ENCODE measurements at places on chromosomes 11 and 22.

GRCh38 chr11:129722529-129722928, 93.1 kb upstream of the TMEM45B start:
- DNase-seq, result no peak

DNA sequence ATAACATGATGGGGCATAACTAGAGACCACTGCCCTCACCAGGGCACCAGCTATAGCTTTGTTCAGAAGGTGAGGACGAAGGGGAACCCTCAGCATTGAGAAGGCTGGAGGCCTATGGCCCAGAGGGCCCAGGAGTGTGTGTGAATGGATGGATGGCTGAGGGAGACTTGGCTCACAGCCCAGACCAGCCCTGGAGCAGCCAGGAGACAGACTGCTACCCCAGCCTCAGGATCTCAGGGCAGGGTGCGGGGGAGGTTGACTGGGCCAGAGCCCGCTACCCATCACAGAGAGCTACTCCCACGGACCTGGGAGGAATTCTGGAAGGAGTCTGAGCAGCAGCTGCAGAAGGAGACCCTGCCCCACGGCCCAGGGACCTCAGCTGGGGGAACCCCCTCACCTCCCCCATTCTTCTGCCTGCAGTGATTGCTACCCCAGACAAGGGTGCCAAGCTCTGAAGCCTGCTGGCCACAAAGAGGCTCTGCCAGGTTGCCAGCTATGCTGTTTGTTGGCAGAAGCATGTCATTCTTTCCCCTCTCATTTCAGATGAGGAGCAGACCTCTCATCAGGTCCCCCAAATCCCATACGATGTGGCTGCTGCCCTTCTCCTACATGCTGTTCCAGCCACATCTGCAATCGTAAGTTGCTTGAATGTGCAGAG, 5.4 kb upstream of the CSDC2 start:
- DNase-seq, result no peak

- no peak for DNase-seq
Measured at GRCh38 chr11:10496296-10496936, 41.4 kb downstream of the AMPD3 start.

- DNase-seq, result no peak
Measured at GRCh38 chr11:57237204-57237681, at the start of gene APLNR. Gene APLNR (minus strand): TSS chr11:57237250. CDS start chr11:57237004, 246 bp downstream.

DNA sequence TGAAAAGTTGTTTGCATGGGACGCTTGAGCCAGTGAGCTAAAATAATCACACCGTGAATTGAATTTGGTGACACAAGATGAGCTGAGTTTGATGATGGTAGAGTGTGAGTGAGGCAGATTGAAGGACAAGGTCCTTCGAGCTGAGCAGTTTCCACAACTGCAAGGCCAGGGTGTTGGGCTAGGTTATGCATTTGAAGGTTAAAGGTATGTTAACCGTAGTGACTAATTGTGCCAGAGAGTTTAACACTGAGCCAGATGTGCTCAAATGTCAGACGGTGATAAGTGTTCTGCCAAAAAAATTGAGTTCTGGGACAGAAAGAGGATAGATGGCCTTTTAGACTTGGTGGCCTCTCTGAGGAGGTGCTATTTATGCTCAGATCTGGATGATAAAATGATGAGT, 89.5 kb downstream of the FAM83F start:
- no peak for DNase-seq

GRCh38 chr11:61352038-61352437, 9.6 kb downstream of the CYB561A3 start:
- DNase-seq, result no peak

DNA sequence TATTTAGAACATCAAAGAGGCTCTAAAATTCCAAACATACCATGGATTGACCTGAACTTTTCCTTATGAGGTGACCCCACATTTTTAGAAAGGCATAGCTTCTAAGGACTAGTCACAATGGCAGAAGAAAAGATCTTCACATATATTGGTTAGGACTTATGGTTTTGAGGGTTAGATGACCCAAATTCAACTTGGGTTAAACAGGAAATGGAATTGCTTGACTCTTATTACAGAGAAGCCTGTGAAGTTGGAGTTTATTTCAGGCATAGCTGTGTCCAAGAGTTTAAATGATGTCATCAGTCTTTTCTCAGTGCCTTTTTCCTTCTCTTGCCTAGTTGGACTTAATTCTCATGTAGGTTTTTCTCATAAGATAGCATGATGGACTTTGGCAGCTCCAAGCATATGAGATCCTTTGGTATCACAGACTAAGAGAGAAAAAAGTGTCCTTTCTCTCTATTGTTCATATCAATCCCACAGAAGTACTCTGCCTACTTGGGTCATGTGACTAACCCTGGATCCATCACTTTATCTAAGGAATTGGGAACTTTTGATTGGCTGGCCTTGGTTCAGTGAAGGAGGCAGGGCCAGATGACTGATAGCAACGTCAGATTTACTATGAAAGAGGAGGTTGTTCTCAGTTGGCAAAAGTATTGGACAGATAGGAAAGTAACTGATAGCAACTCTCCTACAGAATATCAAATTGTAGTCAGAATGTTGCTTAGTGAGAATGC, 17.3 kb upstream of the RAG1 start:
- DNase-seq, result no peak

DNA sequence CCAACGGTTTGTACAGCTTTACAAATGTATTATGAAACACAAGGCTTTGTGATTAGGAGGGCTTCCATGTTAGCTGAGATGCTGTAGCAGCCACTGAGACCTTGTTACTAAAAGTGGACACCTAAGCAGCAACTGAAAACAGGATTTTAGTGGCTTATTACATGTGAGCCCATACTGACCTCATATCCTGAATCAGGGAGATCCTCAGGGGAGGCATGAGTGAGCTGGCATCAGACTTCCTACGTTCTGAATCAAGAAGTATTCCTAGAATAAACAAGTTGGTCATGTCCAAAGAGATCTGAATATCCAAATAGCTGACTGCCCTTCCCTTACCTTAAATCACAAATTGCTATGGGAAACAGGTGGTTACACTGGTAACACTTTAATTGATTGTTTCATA, 59.1 kb upstream of the SCUBE2 start:
- DNase-seq, result no peak

DNA sequence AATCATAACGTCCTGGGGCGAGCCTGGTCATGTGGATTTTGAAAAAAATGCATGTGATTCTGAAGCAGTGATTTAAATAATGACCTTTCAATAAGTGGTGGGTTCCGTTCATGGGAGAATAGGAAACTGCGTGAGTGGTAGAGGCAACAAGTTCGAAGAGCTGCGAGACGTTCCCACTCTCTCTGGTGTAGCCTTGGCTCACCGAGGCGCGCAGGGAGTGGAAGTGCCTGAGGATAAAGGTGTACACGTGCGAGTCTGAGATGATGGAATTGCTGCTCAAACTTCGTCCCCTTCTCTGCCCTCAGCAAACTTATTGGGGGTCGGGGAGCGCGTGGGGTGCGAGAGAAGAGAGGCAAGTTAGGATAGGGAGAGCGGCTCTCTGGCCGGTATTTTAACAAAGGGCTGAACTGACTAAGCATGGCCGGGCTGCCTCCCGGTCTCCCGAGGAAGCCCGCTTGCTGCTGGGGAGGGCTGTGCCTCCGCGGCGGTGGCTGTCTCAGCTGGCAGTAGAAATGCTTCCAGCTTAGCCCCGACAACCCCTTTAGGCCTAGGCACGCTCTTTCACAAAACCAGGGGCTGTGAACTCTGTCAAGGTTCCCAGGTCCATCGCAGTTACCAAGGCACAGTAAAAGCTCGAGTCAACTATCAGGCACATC, 875 bp upstream of the STT3A start:
- no peak for DNase-seq

DNA sequence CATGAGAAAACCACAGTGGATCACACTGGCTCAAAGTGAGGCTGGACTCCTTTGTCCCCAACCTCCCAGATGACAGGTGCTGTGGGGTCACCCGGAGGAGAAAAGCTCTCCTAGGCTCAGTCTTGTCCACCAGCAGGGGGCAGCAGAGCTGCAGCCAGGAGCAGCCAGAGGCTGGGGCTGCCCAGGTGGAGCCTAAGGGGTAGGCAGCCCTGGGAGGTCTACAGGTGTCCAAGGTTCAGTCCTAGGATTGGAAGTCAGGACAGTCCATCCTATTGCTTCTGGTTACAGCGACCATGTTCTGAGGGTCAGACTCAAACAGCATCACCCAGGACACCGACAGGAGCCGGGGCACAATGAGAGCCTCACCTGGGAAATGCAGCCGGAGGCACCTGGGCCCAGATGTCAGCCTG, 77.6 kb upstream of the IGLL5 start:
- DNase-seq, result peak; percentile 37

DNA sequence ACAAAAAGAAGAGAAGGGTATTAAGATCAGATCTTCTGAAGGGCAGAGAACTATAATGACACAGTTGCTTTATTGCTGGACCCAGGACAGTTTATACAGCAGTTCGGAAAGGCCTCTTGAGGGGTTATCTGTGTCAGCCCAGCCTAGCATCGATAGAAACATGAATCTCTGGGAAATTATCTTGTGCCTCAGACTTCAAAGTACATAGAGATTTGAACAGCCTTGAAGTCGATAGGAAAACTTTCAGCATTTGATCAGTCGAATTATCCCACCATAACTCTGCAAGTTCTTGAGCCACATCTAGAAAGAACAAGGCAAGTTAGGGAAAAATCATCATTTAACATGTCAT, 2.5 kb upstream of the LMO2 start:
- DNase-seq, result no peak

- no peak for DNase-seq
Measured at GRCh38 chr11:105034813-105035620, at the start of gene CASP1. Gene CASP1 (minus strand): TSS chr11:105035144. CDS start chr11:105035113, 31 bp downstream.

DNA sequence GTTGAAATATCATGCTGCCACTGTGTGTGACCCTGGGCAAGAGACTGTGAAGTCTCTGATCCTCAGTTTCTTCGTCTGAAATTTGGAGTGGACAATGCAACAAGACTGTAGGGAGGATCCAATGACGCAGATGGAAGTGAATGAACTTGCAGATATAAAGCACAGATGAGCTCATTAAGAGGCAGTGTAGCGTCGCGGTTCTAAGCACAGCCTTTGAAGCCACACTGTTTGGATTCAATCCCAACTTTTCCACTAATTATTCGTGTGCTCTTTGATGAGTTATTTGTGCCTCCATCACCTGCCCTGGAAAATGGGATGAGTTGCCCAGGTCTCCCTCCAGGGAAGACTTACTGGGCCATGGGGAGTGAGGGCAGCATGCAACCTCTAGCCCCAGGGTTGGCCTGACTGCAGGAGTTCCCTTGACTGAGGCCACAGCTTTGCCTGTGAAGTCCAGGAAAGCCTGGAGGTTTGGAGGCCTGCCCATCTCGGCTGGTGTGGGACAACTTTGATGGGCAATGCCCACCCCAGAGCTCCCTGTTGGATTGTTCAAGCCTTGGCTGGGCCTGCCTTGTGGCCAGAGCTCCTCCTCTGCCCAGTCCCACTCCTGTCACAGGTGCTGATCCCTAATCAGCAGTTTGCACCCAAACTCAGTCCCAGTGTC, 266.0 kb upstream of the B3GAT1 start:
- DNase-seq, result no peak

GRCh38 chr11:34145073-34145472, 39.6 kb downstream of the NAT10 start:
- DNase-seq, result no peak

DNA sequence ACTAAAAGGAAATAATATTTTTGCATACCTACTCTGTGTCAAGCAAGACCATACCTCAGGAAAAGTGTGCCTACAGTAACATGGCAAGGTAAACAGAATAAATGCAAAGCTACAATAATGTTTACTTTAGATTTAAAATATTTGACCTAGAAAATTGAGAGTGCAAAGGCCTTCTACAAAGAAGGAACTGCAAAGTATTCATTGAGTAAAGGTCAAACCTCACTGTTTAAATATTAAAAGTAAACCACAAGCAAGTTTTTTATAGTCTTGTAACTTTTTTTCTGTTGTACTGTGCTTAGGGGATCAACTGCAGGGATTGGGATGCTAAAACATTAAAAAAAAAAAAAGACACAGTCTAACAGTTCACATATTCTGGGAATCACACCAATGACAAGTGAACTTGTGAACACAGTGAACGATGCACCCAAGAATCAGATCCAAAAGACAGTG, 48.8 kb downstream of the CWF19L2 start:
- DNase-seq, result no peak

GRCh38 chr11:76560219-76560618, 110.3 kb downstream of the LRRC32 start:
- no peak for DNase-seq

GRCh38 chr11:1263010-1263409, 40.1 kb downstream of the MUC5B start:
- no peak for DNase-seq

DNA sequence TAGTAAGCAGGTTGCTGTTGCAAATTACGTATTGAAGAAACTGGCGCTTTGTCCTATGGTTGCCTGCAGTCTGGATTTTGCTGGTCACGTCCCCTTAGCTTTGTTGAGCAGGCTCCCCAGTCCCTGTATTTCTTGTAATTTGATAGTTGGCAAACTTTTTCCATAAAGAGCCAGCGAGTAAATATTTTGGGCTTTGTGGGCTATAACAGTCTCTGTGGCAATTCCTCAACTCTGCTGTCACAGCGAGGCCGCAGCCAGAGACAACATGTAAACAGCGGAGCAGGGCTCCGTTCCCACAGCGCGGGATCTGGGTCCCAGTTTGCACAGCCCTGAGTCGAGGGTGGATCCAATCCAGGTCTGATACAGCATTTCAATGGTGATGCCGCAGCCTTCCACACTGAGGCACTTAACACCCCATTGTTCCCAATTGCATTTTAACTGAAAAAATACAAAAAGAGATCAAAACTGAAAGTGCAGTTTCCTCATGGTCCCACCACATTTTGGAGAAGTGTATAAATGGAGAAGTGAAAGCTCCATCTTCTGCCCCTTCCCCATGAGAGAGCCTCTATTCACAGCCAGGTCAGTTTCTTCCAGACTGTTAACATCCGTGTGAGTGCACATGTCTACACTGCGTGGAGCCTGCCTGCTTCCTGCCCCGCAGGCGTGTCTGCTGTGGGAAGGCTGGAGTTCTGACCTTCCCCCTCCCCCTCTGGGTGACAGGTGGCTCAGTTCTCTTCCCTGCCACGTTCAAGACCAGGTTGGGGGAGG, 89.1 kb downstream of the RPS6KA4 start:
- DNase-seq, result no peak

DNA sequence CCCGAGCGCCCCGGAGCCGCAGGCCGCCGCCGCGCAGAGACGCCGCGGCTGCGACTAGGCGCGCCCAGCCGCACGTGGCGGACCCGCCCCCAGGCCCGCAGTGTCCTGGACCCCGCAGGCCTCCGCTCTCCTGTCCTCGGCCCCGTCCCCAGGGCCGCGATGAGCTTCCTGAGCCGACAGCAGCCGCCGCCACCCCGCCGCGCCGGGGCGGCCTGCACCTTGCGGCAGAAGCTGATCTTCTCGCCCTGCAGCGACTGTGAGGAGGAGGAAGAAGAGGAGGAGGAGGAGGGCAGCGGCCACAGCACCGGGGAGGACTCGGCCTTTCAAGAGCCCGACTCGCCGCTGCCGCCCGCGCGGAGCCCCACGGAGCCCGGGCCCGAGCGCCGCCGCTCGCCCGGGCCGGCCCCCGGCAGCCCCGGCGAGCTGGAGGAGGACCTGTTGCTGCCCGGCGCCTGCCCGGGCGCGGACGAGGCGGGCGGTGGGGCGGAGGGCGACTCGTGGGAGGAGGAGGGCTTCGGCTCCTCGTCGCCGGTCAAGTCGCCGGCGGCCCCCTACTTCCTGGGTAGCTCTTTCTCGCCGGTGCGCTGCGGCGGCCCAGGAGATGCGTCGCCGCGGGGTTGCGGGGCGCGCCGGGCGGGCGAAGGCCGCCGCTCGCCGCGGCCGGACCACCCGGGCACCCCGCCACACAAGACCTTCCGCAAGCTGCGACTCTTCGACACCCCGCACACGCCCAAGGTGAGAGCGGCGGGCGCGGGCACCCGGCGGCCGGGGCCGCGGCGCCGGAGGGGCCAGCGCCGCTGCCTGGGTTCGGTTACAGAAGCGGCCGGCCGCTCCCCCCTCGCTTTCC, 528 bp downstream of the WEE1 start:
- no peak for DNase-seq

All from iPS DF 6.9 (cell line).